ENCODE measurements at places on chromosomes 5 and 9.

- DNase-seq = no peak
These were observed 33.4 kb downstream of the CREBRF start for GRCh38 chr5:173089581-173089980.

- no peak for DNase-seq
These were observed 44.7 kb upstream of the DMAC1 start for GRCh38 chr9:7844242-7844641.

DNA sequence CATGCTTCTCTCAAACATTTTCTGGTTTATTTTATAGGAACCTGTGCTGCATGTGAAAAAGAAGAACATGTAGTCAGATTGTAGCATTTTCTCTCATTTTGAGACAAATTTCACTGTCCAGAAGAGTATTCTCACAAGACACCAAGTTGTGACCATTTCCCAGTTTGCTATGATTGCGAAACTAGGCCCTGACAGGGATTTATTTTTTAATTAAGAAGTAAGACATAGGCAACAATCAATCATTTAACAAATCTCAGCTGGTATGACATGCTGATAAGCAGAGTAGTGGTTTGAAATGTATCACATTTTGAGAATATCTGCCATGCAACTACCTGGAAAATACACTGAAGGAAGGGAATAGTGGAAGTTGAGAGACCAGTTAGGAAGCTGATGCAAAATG lies 11.6 kb downstream of the OR13C8 start:
- DNase-seq = no peak

- DNase-seq = no peak
These were observed 45.1 kb downstream of the SLCO6A1 start for GRCh38 chr5:102453716-102454115.

GRCh38 chr5:10671041-10672008 lies 89.7 kb downstream of the DAP start:
- DNase-seq = no peak

DNA sequence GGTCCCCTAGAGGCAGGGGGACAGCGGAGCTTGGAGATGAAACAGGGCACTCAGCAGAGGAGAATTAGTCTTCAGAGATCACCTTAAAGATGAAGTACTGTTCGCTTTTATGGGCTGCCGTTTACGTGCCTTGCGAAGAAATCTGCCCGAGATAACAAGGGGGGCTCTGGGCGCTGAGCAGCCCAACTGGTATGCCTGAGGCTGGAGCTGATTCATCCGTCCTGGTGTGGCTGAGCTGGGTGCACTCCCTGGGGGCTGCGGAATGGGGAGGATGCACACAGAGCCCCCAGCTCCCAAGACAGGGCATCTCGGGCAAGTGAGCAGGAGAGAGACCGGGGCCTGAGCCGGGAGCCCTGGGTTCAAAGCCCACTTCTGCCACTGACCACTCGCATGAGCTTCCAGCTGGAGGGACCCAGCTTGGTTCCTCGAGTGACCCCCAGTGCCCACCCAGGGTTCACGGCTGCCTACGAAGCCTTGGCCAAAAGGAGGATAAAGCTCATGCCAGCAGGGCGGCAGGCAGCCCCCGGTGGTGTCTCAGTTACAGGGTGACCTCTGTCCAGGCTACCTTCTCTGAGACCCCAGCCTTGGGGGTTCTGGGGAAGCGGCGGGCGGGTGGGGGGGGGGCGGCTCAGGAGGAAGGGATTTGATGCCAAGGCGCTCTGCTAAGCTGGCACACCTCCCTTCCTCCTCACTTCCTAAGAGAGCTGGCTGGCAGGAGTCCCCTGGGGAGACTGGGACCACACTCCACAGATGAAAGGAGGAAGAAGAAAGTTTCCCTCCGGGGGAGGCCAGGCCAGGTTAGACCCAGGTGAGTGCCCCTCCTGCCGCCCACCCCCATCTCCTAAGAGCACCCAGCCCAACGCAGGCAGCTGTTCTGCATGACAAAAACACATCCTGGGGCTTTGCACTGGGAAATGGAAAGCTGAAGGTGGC lies 5.7 kb downstream of the FIBCD1 start:
- DNase-seq = no peak

DNA sequence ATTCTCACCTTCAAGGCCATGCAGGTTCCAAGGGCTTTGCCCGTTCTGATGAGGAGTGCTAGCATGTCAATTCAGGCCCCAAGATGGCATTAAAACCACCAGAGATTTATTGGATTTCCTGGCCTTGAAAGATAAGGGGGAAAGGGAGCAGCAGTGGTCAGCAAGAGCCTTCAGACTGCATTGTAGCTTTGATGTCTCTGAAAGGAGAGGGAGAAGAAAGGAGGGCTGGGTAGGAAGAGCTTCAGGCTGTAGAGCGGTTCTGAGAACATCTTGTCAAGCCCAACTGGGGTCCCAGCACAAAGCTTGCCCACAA lies 41.8 kb upstream of the FGF1 start:
- no peak for DNase-seq

Measured in esophagus squamous epithelium (tissue), 5 donors.